ENCODE measurements at places on chromosomes 3 and 15.

DNA sequence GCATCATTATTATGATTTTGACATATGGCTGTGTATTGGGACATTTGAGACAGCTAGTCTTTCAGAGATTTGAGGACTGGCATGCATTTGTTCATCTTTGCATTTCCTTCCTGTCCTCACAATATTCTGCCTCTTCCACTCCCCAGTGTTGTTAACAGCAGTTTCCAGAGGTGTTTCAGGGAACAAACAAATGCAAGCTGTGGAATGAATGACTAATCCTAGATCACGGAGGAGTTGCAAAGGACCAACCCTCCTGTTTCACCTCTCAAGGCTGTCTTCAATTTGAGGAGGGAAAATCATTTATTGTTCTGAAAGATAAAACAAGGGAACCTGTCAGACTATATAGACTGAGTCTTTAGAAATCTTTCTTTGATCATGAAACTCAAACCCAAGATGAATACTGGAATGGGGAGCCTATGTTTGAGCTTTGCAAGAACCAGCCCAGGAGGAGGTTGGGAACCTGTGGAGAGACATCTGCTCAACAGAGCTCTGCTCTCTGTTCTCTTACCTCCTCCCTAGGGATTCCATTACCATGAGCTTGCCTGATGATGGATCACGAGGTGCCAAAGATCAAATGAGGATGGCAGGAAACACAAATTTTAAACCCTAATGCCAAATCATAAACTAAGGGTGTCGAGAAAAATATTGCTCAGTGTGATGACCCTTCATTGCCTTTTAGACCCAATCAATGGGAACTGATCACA is 68.5 kb downstream of the SLC7A14 start:
- DNase-seq: no peak

GRCh38 chr3:67689806-67690205 is 35.4 kb upstream of the SUCLG2 start:
- DNase-seq: no peak

GRCh38 chr3:193814166-193814892 is 221.3 kb downstream of the OPA1 start:
- DNase-seq: no peak

DNA sequence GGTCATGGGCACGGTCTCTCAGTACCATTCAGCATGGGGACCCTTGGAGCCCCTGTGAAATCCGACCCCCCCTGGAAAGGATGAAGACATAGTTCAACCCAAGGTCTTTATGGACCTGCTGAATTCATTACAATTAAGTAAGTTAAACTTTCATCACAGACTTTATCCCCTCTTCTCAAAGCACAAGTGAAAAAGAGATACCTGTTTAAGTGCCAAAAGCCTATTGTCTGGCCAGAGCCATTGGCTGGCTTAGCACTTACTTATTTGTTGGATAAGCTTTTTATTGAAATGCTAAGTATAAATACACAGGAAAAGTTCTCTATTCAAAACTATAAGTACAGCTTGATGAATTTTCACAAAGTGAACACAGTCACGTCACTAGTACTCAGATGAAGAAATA is 128.4 kb upstream of the NR2E3 start:
- no peak for DNase-seq

DNA sequence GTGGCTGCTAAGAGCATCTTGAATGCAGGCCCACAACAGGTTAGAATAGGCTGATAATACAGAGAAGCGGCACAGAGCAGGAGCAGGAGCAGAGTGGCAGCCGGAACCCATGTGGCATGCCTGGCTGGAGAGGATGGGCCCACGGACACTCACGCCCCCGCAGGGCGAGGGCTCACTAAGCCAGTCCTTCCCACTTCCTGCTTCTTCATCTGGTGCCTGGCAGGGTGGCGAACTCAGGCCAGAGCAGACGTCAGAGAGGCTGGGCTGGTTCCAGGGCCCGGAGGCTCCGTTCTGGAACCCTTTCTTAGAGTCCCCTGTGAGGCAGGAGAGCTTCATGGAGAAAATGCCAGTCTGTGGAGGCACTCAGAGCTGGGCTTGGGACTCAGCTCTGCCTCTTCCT is 195.1 kb downstream of the NTRK3 start:
- no peak for DNase-seq

DNA sequence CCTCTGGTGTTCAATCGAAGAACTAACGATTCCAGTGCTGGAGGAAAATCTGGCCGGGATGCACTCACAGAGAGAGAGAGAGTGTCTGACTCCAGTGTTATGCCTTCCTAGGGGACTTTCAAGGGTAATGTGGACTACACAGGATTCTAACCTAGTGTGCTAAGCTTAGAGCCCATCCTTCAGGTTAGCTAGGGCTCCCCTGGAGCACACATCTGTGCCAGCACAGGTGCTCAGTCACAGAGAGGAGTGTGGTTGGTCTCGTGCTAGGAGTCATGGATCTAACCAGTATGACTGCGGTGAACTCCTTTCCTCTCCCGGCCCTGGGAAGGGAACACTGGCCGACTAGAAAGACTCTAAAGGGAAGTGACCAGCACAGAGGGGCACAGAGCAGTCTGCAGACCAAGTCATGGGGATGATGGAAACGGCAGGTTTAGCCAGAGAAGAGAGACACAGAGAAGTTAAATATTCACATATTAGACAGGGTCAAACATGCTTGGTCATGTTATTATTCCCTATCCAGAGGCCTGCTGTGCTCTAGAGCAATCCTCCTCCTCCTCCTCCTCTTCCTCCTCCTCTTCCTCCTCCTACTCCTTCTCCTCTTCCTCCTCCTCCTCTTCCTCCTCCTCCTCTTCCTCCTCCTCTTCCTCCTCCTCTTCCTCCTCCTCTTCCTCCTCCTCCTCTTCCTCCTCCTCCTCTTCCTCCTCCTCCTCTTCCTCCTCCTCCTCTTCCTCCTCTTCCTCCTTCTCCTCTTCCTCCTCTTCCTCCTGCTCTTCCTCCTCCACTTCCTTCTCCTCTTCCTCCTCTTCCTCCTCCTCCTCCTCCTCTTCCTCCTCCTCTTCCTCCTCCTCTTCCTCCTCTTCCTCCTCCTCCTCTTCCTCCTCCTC is 280.3 kb downstream of the XXYLT1 start:
- no peak for DNase-seq

GRCh38 chr3:169285057-169286033 is 378.2 kb downstream of the MECOM start:
- DNase-seq: no peak

GRCh38 chr15:50687302-50687902 is 805 bp upstream of the TRPM7 start:
- DNase-seq: peak; percentile 54
